GM10248 (cell line): ENCODE measurements at places on chromosomes 7 and 10.

- no peak for DNase-seq
These were observed 90.3 kb downstream of the CCNY start for GRCh38 chr10:35426657-35427056.

- DNase-seq, result peak; percentile 81
These were observed 30.6 kb downstream of the TLX1 start for GRCh38 chr10:101161494-101162299.

GRCh38 chr7:11120068-11120664 is 146.5 kb downstream of the PHF14 start:
- peak; percentile 6 for DNase-seq

- no peak for DNase-seq
These were observed 683.5 kb upstream of the GALNT17 start for GRCh38 chr7:70448312-70448906.

GRCh38 chr7:26681819-26682418 is 182.5 kb downstream of the SKAP2 start:
- DNase-seq, result peak; percentile 20
